ENCODE measurements at places on chromosomes 7 and 10.

- DNase-seq, result no peak
These were observed 34.6 kb upstream of the ANTXRL start for GRCh38 chr10:46251857-46252847.

DNA sequence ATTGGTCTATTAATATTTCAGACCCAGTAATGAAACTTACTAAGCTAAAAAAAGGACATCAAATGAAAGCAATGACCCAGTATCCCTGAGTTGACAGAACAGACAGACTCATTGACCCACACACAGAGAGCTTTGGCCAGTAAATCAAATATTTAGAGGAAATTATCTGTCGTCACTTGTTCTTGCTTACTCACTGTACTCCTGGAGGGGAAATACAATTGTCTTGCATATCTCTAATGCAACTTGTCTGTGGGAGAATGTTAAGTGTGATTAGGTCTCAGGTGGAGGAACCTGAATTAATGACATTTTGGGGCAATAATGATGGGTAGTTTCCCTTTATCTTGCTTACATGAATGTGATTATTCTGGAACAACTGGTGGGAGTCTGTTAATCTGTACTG, 80.4 kb downstream of the CUBN start:
- no peak for DNase-seq

- DNase-seq, result no peak
These were observed 25.3 kb downstream of the IKZF1 start for GRCh38 chr7:50329775-50330174.

DNA sequence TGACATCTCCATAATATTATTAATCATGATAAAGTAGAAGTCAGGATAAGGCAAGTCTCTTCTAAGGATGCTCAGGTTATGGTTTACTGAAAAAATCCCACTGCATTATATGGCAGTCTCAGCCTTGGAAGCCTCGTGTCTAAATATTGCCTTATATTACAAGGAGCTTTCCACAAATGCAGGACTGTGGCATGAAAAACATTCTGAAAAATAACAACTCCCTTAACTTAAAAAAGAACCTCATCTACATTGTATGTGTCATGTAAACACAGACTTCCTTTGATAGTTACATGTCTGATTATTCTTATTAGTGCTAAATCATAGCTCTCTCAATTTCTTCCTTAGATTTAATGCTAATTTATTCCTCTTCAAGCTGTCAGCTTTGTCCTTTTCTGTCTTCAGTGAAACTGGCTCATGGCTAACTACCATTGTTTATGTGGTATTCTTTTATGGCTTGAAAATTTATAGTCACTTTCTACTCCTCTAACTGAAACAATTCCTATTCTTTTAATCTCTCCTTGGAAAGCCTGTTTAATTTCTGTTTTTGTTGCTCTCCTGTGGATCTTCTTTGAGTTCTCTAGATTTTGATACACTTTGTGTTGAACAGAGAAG, 156.1 kb downstream of the KIF20B start:
- DNase-seq, result no peak

DNA sequence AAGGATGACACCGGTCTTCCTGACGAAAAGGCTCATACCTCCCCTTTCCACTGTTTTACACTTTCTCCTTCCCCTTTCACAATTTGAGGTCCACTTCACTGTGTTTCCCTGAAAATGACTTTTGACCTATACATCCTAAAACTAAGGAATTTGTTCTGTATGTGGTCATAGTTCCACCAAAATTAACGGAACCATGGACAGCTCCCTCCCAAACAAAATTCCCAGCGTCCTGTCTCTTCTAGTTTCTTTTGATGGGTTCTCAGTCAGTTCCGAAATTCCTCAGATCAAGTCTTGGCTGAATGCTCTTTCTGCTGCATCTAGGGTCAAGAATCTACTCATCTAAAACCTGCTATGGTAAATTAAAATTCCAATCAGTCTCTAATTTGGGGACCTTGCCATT, 1191.9 kb downstream of the CNTNAP2 start:
- DNase-seq, result no peak

GRCh38 chr7:108455998-108456677, at the start of gene NRCAM:
Gene NRCAM (minus strand): TSS chr7:108456436. CDS start chr7:108240064, 216,372 bp downstream.
- DNase-seq, result peak; percentile 6

- DNase-seq, result no peak
These were observed 2.2 kb downstream of the FGFBP3 start for GRCh38 chr10:91907033-91907594.

- DNase-seq, result no peak
These were observed 944.3 kb downstream of the GATA3 start for GRCh38 chr10:8998751-8999150.

DNA sequence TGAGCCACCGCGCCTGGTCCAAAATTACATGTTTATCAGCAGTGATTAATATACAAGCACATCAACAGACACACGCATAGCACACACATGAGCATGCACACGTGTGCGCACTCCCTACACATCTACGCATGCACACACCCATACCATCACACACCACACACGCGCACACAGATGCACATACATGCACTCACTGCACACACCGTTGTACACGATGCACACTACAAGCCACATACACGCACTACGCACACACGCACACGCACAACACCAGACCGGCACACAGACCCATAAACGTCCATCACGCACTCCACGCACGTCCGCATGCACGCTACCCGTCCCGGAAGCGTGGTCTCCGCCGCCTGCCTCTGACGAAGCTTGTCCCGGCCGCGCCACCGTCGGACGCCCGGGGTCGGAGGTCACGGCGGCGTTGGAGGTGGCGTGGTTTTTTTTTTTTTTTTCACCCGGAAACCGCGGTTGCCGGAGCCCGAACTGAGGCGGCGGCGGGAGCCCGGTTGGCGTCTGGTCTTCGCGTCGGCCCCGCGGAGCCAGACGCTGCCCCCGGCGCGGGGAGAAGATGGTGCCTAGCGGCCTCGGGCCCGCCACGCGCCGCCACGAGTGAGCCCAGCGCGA, at the start of gene TMEM248:
Gene TMEM248, plus strand, starts transcription at position 457 of the 627 bp plus-strand sequence. CDS start 20,641 bp downstream, outside the sequence.
- DNase-seq, result peak; percentile 78

- DNase-seq, result no peak
These were observed 3.5 kb downstream of the AQP1 start for GRCh38 chr7:30915005-30915601.

DNA sequence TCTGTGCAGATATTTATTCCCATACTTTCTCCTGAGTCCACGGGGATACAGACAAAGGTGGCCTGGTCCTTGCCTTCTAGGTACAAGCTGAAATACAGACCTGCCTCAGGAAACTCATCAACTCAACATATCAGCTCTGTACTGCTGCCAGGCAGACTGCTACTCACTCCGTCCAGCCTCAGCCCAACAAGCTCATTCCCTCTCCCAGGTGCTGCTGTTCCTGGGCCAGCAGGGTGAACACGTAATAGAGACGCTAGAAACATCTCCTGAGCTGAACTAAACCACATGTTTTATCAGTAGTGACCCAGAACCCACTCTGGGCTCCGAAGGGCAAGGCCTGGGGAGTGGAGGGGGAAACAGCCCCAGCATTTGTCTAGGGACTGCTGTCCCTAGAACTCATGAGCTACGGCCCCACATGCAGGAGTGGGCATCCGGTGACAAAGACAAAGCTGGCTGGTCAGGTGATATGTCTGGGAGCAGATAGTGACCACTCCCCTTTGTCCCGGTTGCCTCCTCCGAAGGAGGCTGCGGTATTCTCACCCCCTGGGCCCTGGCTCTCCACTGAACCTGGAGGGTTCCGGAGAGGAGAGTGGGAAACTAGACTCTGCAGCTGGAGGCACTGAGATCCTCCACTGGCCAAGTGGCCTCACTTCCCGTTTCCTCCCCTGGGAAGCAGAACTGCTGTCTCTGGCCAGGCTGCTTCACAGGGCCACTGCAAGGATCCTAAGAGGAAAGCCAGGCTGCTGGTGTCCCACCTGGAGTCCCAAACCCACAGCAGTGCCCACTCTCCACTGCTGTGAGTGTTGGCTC, 116.1 kb downstream of the FAM53B start:
- no peak for DNase-seq
